ENCODE measurements at places on chromosomes 5 and 9. TPM values are rescaled to one million over a fixed set of nuclear protein-coding genes. Genes with fewer than 3 reads are reported as not detected.

- no peak for DNase-seq
Observed at GRCh38 chr5:42992088-42992879, 47.8 kb downstream of the ANXA2R start.

GRCh38 chr9:93520523-93520922, 55.9 kb upstream of the PHF2 start:
- DNase-seq, result no peak

DNA sequence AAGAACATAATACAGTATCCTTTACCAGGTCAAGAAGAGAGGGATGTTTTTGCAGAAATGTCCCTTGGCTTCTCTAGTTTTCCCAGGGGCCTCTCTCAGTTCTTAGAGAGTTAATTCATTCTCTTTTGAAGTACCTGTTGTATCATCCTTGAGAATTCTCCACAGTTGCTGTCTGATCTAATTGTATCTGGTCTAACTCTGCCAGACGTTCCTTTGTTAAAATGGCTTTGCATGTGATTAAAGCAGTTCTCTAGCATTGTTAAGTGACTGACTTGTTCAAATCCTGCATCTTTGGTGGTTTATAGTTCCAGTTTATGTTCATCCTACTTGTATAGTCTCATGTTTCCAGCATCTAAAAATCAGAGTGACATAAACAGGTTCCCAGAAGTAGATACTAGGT, 65.0 kb downstream of the KIAA1958 start:
- DNase-seq, result no peak

DNA sequence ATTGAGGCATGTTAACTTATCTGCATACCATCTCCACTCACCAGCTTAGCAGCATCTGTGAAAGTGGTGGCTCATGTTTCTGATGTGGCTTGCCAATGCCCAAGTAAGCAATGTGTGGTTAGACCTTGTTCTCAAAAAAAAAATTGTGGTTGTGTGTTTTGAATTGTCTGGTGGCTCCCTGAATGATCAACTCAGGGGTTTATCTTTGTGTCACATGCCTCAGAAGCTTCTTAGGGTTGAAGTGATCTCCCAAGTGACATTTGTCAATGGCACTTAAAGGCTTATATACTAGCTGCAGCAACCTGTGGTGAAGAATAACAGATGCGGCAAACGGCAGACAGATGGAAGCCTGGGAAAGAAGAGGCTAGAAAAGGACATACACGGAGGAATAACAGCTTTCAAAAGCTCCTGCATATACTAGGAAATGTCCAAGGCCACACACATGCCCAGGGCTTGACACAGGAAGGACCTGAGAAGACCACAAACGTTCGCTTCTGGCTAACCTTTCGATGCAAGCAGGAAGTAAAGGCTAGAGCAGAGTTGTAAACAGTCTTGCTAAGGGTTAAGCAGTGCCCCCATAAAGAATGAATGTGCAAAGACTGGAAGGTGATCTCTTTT, 42.2 kb upstream of the FSD1L start:
- DNase-seq, result peak; percentile 32

DNA sequence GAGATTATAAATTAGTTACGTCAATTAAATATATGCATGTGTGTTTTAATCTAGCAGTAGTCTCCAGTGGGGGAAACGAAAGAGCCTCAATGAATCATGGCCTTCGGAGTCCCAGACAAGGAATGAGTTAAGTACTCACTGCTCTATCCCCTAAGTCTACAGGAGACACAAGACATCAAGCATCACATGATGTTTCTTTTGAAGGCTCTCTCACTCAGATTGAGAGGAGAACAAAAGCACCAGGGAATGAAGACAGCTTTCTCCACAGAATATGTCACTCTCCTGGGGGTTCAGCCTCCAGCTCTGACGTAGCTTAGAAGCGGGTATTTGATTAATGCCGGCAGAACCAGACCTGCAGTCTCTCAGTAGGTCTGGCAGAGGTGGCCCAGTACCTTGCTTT, 381.4 kb downstream of the ACTL7B start:
- DNase-seq, result no peak

GRCh38 chr9:24333629-24334028, 212.1 kb downstream of the IZUMO3 start:
- DNase-seq, result no peak

DNA sequence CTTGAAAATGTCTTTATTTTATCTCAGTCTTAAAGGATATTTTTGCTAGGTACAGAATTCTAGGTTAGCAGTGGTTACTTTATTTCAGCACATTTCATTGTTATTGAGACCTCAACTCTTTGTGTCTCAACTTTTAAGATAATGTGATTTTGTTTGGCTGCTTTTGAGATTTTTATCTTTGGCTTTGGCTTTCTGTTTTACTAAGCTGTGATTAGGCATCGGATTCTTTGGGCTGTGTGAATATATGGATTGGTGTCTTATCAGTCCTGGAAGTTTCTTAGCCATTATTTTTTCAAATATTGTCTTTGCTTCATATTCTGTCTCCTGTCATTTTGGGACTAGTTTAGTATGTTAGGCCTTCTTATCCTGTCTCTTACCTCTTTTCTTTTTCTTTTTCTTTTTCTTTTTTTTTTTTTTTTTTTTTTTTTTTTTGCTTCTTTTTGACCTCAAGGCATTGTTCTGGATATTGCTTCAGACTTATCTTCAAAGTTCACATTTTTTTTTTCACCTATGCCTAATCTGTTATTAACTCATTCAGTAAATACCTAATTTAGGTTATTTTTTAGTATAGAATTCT, 20.1 kb upstream of the APC start:
- DNase-seq, result no peak

DNA sequence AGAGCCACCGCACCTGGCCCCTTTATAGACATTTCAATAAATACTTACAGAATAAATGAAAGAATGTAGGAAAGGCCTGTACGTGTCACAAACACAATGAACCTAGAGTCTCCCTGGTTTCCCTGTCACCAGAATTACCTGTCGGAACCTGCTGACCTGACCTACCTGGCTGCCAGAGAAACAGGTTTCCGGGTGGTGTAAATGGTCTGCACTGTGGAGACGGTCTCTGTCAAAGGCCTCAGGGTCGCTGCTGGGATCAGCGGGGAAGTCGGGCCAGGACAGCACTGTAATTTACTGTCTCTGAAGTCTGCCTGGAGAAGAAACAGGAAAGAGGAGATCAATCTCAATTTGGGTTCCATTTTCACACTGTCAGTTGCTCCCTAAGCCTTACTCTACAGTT, 9.3 kb upstream of the FRRS1L start:
- DNase-seq, result no peak

GRCh38 chr5:158549311-158549710, 550.4 kb downstream of the EBF1 start:
- peak; percentile 5 for DNase-seq

- DNase-seq, result no peak
Observed at GRCh38 chr5:178423901-178424809, 166.0 kb downstream of the COL23A1 start.

GRCh38 chr9:122180633-122181032, 20.9 kb downstream of the MORN5 start:
- DNase-seq, result peak; percentile 80

DNA sequence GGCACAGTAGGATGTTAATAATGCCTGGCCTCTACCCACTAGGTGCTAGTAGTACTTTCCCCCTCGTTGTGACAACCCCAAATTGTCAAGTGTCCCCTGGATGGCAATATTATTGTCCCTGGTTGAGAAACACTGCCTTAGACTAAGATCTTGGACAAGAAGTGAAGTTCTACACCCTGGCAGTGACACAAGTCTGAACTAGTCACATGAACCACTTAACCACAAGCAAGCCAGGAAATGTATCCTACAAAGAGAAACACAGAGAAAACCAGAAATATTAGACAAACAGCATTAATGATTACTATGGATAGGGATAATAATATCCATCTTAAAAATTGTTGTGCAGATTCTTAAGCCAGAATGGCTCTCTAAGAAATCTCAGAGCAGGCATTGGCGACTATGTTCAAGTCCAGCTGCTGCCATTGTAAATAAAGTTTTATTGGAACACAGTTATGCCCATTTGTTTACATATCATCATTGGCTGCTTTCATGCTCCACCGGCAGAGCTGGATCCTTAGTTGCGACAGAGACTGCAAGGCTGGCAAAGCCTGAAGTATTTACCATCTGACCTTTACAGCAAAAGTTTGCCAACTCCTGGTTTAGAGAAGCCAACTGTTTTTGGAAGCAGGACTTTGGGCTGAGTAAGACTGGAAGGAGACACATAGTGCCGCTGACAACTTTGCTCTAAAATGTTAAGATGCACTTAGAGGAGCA, 80.8 kb downstream of the NTRK2 start:
- DNase-seq, result no peak

GRCh38 chr9:1429297-1429696, 379.1 kb downstream of the DMRT2 start:
- peak; percentile 4 for DNase-seq

DNA sequence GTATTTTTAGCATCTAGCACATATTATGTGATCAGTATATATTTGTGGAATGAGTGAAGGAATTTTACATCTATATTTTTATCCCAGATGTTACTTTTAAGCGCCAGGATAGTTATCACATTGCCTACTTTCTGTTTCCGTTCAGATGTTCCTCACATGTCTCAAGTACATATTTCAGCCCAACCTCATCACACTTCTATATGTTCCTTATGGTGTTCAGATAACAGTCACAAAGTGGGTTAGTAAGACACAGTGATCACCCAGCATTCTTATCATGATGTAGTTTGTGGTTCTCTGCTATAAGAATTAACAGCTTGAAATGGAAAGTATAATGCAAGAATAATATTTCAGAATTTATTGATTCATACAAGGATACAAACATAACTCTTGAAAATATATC, 170.0 kb upstream of the RASA1 start:
- DNase-seq, result no peak

DNA sequence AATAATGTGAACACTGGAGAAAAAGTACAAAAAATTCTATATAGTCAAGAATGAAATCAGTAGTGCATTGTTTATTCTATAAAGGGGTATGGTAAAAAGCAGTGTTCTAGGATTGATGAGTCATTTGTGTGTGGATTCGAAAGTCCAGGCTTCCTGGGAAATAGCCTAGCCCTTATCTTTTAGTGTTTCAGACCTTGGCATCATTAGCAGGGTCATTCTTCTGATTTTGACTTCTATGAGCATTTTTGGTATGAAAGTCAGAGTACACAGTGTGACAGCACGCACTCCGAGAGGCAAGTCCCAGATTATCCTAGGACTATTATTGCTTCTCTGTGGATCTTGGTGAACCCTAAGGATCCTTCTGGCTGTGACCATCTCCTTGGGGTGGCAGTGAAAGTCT, 16.9 kb downstream of the PCSK5 start:
- DNase-seq, result no peak

GRCh38 chr9:79667817-79668436, 96.2 kb downstream of the TLE4 start:
- DNase-seq, result no peak

DNA sequence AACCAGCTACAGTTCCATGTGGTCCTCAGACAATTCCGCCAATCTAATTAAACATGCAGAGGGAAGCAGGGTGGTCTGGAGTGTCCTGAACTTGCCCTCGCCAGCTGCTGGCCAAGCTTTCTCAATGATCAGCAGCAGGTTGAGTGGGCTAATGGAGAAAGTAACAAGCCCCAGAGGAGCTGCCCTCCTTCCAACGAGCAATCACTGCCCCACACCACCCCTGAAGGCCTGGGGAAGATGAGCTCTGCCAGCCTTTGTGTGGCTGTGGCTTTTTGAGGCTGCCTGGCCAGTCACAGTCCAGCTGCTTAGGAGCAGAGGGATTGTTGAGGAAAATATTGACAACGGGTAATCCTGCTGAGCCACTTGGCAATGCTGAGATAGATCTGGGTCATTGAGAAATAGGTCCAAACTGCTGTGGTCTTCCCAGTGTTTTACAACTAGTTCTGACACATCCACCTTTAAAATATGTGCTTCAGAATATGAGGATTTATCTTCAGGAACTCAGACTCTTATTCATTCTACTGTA, 107.3 kb downstream of the CD180 start:
- no peak for DNase-seq

- DNase-seq, result no peak
Observed at GRCh38 chr5:132260051-132260450, 2.6 kb downstream of the PDLIM4 start.

- no peak for DNase-seq
Observed at GRCh38 chr5:172906436-172906835, 52.8 kb upstream of the RPL26L1 start.

GRCh38 chr9:8284884-8285283, 485.3 kb upstream of the DMAC1 start:
- no peak for DNase-seq

DNA sequence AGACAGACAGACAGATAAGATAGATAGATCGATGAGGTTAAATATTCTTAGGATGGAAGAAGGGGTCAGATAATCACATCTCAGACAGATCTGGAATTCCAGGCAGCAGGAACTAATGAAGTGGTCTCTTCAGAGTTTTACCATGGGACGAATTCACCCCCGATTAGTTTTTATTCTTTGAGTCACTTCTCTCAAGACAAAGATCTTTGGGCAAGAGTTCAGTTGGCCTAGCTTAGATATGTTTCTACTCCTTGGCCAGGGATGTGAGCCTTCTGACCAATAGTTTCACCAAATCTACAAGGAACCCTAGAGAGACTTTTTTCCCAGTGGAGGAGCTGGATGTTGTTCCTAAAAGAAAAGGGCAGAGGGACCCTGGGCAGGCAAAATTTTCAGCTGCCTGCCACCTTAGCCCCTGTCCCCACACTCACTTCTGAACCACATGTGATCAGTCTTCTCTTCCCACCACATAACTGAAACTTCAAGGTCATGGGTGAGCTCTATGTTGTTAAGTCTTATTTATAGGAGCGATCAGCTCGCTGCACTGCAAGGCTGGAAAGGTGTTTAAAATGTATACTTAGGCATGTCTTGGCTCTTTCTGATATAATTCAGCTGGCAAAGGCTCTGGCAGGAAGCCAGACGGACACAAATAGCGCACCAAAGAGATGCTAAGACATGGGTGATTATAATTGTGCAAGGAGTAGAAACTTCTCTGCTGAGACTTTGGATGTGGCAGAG, 132.9 kb downstream of the PALM2AKAP2 start:
- no peak for DNase-seq

- DNase-seq, result no peak
Observed at GRCh38 chr9:4553951-4554381, 63.7 kb downstream of the SLC1A1 start.

The ZDHHC11B gene
- 0.55 TPM for total RNA-seq

The PLAC8L1 gene
- not detected for total RNA-seq

The SH3RF2 gene
- 10.3 TPM for total RNA-seq

The SLC27A4 gene
- total RNA-seq, result 39.4 TPM

The ZNF300 gene
- 8.5 TPM for total RNA-seq

The ZNF354C gene
- total RNA-seq, result 6.9 TPM
